Muscle of back (tissue), 13 donors: ENCODE measurements at places on chromosomes 12 and 14.
A peak's percentile ranks its signal among the peaks of the same experiment; 100 is the strongest.

GRCh38 chr12:6574576-6575295 is 6.6 kb upstream of the NOP2 start:
- DNase-seq = no peak

DNA sequence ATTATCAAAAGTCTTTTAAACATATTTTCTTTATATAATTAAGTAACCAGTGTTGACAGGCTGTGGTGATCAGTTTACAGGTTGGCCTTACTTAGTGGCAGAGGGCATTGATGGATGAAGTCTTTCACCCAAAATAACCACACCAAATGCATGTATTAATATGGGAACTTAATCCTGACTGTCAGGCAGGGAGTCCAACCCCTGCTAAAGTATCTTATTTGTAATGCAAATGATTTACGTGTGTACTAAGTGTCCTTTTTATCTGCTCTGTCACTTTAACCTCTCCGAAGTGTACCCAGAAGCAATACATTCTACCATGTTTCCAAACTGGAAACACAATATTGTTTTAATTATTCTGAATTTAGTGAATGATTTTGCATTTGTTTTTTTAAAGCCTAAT is 1.4 kb downstream of the MYBPC1 start:
- no peak for DNase-seq

- DNase-seq = no peak
Observed at GRCh38 chr12:52323001-52323400, 1.8 kb upstream of the KRT83 start.

- no peak for DNase-seq
Observed at GRCh38 chr12:54602661-54603060, 14.2 kb upstream of the PPP1R1A start.

DNA sequence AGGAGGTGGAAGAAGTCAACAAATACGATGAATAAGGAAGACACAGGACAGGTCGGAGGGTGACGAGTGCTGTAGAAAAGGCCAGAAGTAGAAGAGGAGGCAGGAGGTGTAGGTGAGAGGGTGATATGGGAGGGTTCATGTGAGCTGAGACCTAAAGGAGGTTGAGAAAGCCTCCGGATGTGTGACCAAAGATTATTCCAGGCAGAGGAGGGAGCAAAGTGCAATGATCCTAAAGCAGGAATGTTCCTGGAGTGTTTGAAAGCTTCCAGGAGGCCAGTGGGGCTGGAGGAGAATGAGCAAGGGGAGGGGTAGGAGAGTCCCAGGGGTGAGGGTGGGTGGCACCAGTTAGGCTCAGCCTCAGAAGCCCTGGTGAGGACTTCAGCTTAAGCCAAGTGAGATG is 216.8 kb downstream of the SLC15A4 start:
- no peak for DNase-seq

GRCh38 chr12:63981343-63981742 is 136.8 kb downstream of the SRGAP1 start:
- DNase-seq = no peak

- no peak for DNase-seq
Observed at GRCh38 chr14:61718039-61718438, 22.7 kb downstream of the HIF1A start.

DNA sequence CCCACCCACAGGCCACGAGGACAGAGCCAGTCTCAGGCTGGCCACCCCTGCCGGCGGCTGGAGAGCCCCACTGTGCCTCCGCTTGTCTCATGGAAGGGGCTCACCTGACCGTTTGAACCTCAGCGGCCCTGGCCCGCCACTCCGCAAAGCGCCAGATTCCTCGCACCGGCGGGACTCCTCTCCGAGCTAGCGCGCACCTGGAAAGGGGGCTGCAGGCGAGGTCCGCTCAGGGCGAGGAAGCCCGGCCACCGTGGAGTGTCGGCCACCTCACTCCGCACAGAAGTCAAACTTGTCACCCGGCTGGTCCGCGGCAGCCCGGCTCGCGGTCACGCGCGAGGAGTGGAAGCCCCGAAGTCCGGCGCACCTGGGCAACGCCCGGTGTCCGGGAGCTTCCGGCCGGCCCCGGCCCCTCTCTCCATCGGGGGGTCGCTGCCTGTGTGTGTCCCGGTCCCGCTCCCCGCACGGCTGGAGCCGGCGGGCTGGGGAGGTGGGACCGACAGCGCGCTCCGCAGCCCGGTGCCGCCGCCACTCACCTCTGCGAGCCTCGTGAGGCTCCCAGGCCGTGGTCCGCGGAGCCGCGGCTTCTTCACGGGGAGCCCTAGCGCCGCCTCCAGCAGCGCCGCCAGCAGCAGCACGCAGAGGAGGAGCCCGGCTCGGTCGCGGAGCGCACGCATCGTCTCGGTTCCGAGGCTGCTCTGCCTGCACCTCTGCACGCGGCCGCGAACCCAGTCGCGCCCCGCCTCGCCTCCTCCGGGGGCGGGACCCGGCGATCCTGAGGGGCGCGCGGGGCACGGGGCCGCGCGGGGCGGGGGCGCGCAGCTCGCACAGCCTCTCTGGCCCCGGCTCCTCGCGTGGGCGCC is at the start of gene ISM2:
ISM2 (minus strand) TSS at position 697 of the 860 bp plus-strand sequence; CDS start at position 674, 23 bp downstream.
- peak; percentile 34 for DNase-seq

DNA sequence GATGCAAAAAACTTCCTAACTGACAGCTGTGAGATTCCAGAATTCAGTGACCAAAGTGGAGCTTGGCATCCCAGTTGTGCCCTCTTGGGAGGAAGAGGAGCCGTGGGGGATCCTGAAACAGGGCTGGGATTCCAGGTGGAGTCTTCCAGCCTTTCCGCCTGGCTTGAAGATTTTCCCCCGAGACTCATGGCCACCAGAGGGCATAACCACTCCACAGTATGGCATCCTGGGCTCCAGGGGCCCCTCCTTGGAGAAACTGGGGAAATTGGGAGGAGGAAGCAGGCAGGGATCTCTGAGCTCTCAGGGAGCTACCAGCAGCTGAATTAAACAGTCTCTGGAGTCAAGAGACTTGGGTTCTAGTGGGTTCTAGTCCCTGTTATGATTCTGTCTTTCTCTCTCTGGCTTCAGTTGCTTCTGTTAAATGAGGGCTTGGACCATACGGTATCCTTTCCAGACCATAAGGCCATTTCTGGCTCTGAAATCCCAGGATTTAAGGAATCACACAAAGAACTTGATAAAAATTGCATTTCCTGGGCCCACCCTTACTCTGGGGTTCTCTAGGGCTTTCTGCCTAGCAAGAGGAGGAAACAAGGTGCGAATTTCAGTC is 2.6 kb upstream of the TAMALIN start:
- peak; percentile 36 for DNase-seq

- DNase-seq = no peak
Observed at GRCh38 chr12:108060067-108060466, 69.0 kb upstream of the WSCD2 start.

- no peak for DNase-seq
Observed at GRCh38 chr12:89875809-89876208, 167.2 kb upstream of the ATP2B1 start.

GRCh38 chr12:9198012-9198411 is 10.2 kb downstream of the PZP start:
- DNase-seq = no peak

DNA sequence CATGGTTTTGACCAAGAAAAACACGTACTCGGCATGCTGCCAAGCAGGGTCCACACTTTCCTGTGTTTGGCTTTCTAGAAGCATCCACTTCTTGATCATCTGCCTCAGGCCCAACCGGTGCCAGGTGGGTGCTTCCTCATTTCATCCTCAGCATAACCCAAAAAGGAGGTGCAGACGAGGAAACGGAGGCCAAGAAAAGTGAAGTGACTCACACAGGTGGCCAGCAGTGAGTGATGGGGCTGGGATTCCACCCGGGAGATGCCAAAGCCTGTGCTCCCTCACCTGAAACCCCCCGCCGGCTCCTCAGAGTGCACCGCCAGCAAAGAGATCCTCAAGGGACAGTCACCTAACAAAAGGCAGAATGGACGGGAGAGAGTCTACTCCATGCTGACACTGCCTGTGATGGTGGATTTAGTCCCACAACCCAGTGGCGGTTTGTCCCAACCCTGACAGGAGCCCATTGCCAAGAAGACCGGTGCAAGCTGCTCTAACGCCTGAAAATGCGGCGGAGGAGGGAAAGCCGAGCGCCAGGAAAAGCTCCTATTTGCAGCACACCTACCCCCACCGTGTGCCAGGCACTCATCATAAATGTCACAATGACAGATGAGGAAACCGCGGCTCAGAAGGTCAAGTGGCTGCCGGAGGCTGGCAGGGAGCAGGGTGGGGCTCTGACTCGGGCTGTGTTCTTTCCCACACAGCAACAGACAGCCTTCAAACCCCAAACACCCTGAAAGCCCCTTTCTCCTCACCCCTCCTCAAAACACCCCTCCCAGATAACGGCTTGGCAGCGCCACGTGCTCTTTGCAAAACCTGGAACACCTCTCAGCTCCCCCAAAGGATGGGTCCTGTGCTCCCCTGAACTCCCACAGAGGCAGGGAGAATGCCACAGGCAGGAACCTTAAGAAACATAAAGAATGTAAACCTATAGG is 18.8 kb downstream of the BCL11B start:
- no peak for DNase-seq

GRCh38 chr12:114476159-114476558 is 70.2 kb upstream of the TBX5 start:
- peak; percentile 26 for DNase-seq

DNA sequence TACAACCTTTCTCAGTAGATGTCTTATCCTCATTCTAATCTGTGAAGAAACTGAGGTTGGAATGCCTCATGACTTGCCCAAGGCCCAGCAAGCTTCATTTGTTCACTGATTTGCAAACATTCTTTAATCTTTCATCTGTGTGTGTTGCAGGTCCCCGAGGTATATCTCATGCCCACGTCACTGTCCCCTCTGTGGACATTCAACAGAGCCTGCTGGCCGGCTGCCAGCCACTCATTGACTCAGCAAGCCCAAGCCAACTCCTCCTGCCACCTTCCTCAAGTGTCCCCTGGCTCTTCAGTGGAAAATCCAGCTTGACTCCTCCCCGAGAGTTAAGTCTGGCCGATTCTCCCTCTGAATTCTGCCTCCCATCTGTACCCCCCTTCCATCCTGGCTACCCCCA is 1.9 kb upstream of the DCAF4 start:
- DNase-seq = no peak

GRCh38 chr14:60332869-60333268 is 83.8 kb downstream of the PPM1A start:
- DNase-seq = no peak

GRCh38 chr12:29754235-29755189 is 29.2 kb downstream of the TMTC1 start:
- no peak for DNase-seq

GRCh38 chr14:21203470-21204166 is 47.8 kb upstream of the OR5AU1 start:
- no peak for DNase-seq

DNA sequence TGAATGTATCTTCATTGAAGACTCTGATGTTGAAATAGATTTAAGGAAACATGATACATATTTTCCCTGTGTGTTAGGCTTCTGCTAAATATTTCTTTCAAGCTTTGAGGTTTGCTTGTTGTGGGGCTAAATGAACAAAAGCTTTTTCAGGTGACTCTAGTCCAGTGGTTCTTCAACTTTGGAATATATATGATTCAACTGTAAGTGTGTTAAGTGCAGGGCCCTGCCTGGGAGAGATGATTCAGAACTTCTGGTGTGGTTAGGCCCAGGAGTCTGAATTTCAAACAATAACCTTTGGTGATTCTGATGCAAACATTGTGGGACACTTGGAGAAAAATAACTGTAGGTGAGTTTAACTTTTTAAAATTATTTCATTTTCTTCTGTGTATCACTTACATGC is 93.0 kb downstream of the TRHDE start:
- no peak for DNase-seq

DNA sequence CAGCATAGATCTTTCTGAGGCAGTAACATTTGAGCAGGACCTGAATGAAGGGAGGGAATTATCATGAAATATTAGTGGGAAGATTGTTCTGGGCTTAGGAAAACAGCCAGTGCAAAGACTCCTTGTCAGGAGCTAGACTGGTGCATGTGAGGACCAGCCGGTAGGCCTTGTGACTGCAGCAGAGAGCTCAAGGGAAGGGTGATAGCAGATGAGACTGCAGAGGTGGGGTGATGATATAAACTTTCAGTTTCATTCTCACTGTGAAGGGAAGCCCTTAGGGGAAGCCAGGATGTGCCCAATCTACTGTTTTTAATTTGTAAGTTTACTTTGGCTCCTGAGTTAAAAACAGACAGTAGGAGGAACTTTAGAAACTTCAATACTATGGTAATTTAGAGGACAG is 12.4 kb downstream of the IL22 start:
- no peak for DNase-seq

GRCh38 chr12:115351514-115352077 is 667.6 kb upstream of the TBX3 start:
- DNase-seq = no peak
